Sciatic nerve (tissue), 2 donors: ENCODE measurements at places on chromosomes 5 and 9. TPM values are rescaled to one million over a fixed set of nuclear protein-coding genes. Genes with fewer than 3 reads are reported as not detected.

DNA sequence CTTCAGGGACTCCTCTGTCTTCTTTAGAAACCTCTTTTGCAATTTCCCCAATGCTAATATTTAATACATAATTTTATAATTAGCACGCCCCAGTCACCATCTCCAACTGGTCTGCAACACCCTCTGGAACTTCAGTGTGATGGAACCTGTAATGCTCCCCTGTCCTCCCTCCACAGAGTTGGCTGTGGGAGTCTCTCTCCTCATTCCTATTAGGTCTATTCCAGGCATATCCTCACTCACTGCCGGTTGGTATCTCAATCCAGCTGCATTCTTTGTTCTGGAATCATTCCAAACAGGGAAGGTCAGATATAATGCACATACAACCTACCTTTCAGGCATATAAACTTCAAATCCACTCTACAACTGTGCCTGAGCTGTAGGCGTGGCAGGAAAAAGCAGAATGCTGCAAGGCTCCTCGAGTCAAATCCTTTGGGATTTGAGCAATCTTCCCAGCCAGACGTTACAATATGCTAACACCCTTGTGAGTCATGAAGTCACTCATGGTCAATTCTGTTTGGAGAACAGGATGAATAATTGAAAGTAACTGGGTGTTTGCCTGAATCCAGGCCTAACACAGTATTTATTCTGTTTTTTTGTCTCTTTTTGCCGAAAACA is 293.8 kb downstream of the CWC27 start:
- DNase-seq = no peak

DNA sequence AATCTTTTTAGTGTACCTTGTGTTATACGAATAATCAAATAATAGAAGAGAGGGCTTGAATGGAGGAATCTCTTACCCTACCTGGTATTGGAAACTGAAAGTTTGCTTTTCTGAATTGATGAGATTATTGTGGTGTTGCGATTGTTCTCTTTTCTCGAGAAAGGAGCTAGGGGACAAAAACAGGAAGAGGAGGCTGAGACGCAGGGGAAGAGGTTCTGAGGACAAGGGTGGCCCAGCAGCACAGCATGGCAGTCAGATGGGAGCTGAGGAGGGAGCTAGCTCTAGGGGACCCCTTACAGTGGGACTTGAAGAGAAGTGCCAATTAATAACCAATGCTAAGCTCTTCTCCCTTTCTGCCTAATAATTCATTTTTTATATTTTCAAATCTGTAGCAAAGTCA is 183.3 kb upstream of the DMAC1 start:
- no peak for DNase-seq

DNA sequence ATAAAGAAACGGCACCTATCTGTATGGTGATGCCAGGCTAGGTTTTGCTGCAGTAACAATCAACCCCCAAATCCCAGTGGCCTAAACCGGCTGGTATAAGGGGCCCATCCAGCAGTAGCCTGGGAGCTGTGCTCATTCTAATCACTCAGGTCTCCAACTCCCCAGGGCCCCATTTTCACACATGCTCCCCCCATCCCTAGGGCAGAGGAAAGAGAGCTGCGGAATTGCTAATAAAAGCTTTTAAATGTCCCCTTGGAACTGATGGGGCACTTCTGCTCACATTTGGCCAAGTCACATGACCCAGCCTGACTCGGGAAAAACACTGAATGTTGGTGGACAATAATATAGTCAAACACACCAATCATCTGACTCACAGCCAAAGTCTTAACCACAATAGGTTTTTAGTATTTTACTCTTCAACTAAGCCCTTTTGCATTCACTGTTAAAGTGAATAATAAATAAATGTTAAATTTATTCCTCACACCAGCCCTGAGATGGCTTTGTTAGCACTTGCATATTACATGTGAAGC is 1.6 kb downstream of the FBLL1 start:
- no peak for DNase-seq

DNA sequence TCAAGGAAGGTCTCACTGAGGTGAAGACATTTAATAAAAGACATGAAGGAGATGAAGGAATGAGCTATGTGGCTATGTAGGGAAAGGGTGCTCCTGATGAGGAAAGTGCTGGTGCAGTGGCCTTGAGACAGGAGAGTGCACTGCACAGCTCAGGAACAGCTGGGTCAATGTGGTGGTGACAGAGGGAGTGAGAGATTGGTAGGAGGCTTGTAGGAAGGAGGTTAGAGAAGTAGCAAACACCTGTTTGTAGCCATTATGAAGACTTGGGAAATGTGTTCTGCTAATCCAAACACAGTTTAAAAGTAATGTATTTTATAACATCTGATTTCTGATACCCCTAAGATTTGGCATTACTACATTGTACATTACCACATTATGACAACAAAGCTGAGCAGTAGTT is 115.1 kb upstream of the MTAP start:
- no peak for DNase-seq

DNA sequence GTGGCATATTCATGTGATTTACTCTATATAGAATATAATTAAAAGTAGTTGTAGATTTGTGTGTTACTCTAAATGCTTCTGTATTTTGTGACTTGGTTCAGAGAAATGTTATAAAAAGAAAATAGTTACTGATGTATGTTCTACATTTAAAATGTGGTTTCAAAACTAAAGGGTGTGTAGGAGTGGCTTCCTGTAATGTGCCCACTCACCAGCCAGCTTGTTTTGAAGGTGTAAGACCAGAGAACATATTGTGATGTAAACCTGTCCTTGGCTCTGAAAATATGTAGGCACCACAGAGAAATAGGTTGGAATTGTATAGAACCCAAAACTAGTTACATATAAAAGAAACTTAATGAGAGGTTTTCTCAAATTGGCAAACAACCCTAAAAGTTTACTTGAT is 51.2 kb upstream of the ARRDC3 start:
- no peak for DNase-seq

DNA sequence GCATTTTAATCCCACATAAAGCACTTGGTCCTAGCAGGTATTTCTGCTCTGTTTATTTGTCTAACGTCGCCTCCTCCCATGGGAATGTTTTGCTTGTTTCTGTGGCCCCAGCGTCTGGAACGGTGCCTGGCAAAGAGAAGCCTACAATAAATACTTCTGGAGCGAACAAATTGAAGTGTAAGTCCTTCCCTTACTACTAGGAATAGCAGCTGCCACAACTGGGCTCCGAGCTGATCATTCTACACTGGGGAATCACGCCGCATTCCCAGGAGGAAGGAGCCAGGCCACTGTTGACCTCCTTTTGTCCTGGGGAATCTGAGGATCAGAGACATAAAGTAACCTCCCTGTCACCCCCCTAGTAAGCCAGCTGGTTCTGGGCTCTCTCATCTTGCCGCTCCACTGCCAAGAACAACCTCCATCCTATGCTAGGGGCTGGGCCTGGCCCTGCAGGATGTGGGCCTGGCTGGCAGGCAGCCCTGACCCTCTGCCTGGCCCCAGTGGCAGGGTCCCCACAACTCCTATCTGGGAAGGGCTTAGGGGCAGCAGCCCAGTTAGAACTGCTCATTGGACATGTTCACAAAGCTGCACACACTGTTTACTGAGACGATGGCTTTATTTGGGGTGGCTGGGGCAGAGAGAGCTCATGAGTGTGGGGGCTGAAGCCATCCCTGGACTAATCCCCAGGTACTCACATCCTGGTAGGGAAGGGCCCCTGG is 82.8 kb downstream of the GTF3C4 start:
- no peak for DNase-seq

GRCh38 chr9:76316069-76316468 is 78.2 kb downstream of the RFK start:
- no peak for DNase-seq

GRCh38 chr5:159887050-159887449 is 29.2 kb upstream of the ADRA1B start:
- no peak for DNase-seq

DNA sequence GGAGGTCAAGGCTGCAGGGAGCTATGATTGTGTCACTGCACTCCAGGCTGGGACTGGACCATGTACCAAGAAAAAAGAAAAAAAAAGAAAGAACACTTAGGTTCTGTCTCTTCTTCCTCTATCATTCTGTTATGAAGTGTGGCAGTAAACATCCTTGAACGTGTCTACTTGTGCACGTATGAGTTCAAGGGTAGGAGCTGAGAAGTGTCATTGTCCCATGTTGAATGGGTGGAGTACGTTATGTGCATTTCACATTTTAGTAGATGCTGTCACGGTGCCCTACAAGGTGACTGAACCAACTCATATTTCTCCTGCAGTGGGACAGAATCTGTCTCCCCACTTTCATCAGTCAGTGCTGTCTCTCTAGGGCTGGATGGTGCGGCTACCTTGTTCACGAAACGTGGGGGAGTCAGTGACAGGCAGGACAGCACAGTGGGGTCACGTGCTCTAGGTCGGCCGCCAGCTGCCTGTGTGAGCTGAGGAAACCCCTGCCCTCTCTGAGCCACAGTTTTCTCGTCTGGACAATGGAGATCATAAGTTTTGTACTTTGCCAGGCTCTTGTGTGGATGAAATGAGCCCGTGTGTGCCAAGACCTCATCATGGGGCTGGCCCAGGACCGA is 47.2 kb downstream of the GTF3C4 start:
- no peak for DNase-seq

DNA sequence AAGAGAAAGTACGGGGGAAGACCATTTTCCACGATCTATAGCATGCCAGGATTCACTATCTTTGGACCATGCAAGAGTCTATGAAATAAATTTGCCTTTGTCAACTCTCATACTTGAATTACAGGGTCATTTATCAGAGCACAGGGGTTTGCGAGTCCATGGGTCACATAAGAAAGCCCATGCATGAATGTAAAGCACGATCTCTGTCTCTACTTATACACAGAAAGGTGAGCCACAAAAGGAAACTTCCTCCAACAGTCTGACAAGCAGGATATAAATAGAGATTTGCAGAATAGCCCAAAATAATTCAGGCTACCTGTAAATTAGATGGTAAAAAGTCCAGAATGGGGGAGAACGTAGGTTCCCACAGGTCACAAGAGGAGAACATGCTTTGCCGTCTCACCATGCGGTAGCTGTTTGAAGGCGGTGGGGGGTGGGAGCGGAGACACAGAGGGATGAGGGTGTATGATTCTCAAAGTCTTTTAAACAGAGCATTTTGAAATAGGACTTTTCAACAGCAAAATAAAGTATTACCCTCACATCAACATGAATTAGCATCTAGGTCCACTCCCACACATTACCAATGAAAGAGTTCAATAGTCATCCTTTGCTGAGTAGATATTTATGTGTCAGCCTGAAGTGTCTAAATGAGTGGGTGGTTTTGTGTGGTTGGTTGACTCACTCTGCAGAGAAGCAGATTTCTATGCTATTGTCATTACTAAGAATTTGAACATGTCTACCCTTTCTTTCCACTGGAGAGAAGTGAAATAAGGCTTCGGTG is 279.7 kb downstream of the EBF1 start:
- DNase-seq = no peak

DNA sequence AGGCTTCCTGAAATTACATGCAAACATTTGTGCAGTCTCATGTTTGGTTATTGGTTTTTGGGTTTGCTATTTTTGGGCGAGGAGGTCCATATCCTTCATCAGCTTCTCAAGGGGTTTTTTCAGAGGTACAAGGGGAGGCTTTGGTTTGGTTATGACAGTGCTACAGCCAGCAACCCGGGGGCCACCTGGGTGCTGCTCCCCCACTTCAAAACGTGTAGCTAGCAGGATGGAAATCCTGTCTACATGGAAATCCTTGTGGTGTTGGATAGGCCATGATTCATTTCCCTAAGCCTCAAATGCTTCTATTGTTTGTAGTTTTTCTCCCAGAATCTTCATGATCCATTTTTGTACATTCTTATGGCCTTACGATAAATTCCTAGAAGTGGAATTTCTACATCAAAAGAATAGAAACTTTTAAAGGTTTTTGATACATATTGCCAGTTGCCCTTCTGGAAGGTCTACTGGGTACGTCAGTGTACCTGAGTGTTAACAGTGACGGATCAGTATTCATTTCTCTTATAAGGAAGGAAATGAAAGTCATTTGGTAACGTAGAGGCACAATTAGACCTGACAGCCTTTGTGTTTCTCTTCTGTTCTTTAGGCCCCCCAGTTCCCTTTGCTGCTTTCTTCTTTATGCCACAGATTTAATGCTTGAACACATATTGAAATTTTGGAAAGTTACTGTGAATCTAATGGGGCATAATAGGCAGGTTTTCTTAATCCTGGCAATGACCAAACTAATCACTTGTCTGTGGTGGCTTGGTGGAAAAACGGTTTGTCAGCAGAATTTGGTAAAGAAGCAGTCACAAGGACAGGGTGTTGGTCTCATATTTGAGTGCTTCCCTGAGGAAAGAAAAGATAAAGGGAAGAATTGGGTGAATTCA is 69.7 kb upstream of the ABL1 start:
- DNase-seq = no peak

DNA sequence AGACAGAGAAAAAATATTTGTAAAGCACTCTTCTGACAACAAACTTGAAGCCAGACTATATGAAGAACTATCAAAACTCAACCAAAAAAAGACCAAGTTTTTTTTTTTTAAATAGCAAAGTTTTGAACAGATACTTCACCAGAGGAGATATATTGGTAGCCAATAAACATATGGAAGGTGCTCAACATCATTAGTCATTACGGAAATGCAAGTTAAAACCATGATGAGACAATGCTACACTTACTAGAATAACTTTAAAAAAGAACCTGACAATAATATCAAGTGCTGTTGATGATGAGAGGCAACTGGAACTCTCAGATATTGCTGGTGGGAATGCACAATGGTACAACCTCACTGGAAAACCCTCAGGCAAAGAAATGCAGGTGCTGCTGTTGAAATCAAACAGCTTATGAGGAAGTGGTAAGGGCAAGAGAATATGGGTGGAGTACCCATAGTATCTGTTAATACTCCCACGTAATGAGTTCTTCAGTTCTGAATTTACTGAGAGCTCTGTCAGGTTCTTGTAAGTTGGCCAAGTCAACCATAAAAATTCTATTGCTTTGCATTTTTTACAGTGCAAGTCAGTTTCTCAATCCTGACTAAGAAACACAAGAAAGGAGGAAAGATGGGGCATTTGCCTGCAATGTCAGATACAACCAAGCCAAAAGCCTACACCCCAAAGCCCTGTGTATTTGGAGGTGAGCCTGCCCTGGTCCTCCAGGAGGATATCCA is 87.3 kb upstream of the GNAQ start:
- no peak for DNase-seq

DNA sequence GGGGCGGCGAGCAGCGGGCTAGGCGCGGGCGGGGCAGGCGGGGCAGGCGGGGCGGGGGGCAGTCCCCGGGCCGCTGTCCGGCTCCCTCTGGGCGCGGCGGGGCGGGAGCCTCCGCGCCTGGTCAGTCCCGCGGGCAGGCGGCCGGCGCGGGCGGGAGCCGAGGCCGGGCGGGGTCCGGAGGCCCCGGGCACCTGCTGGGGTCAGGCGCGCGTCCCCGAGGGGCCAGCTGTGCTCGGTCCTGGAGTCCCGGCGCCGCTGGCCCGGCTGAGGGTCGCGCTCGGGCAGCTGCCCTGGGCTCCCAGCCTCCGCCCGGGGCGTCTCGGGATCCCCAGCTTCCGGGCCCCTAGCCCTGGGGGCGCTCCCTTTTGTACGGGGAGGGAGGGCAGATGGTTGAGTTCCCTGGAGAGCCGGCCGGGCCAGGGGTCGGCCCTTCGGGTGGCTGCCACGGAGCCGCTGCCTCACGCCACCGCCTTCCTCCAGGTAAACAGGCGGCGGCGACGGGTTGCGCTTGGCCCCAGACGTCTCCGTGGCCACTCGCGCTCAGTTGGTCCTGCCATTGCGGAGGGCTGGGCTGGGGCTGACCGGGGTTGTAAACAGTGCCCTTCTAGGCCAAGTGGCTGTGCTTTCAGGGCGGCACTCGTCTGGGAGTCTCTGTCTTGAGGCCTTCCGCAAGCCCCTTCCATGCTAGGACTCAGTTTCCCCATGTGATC is 473 bp downstream of the ZBTB34 start:
- no peak for DNase-seq

Gene PLPP7
- 8.6 TPM for total RNA-seq

Gene PKD2L2
- total RNA-seq = not detected

Gene SLC6A19
- total RNA-seq = 0.09 TPM

Gene IL17B
- total RNA-seq = 51.7 TPM

Gene CRHBP
- 1.4 TPM for total RNA-seq

Gene SPATA31A3
- total RNA-seq = not detected

Gene FGF10
- total RNA-seq = 13.1 TPM
